ENCODE measurements at places on chromosomes 7 and 10.

- no peak for DNase-seq
These were observed 80.2 kb downstream of the PARD3 start for GRCh38 chr10:34734918-34735317.

DNA sequence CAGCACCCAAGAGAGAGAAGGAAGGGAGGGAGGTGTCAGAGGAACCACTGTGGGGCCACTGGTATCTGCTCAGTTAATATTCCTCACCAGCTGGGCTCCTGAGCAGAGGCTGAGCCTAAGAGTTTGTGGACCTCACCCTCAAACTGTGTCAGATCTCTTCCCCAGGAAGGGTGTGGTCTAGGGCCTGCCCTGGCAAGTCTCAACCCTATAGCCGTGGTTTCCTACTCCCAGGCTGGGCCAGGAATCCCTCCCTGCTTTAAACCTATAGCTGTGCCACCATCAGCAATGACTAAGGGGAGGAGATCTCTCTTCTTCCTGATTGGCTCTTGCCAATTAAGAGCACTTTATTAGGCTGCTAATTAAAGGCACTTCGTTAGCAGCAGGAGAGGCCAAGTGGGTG lies 29.9 kb downstream of the POLL start:
- peak; percentile 37 for DNase-seq

GRCh38 chr10:113762083-113762482 lies 10.6 kb downstream of the PLEKHS1 start:
- DNase-seq, result no peak

- DNase-seq, result no peak
These were observed 11.0 kb downstream of the TMEM140 start for GRCh38 chr7:135158874-135159273.

GRCh38 chr10:127195041-127195506 lies 1.3 kb downstream of the INSYN2A start:
- no peak for DNase-seq

DNA sequence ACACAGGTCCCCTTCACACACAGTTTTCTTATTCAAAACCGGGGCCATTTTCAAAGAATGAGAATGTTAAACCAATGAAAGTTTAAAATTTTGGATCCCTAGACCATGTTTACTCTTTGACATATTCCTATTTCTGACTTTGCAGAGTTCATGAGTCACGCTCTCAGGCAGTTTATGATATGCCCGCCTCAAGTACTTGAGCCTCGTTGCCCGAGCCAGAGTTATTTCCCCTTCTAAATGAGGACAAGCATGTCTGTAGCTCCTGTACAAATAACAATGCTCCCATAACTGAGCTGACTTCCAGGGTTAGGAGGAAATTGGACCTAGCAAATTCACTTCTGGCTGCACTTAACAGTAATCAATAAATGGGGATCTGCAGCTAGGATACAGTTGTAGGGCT lies 87.9 kb upstream of the PDE1C start:
- no peak for DNase-seq

DNA sequence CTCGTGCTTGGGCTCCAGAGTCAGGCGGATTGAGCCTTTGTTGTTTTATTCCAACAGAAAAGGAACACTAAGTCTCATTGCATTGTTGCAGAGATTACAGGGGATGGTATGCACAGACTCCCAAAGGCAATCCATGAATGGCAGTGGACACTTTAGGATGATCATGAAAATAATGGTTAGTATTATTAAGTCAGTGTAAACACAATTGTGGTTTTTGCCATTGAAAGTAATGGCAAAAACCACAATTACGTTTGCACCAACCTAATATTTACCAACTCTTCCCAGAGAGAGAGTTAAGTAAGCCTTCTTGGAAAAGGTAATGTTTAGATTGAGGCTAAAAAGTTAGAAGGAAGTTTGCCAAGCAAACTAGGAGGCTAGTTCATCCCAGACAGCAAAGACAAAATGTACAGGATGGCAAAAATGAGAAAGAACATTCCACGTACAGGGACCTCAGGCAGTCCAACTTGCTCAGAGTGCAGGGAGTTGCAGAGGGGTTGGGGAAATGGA lies 72.9 kb upstream of the AMPH start:
- no peak for DNase-seq

GRCh38 chr7:44275146-44275545 lies 50.2 kb downstream of the CAMK2B start:
- DNase-seq, result no peak
